ENCODE measurements at places on chromosomes 11 and 22. TPM values are rescaled to one million over a fixed set of nuclear protein-coding genes. Genes with fewer than 3 reads are reported as not detected.

OR52E8 gene
- polyA plus RNA-seq: not detected

ZNF280A gene
- not detected for polyA plus RNA-seq

TSGA10IP gene
- polyA plus RNA-seq: not detected

IGLL5 gene
- polyA plus RNA-seq: 5.0 TPM

SMTNL1 gene
- polyA plus RNA-seq: not detected

NTM gene
- 0.08 TPM for polyA plus RNA-seq

PTPN5 gene
- not detected for polyA plus RNA-seq

CABP4 gene
- polyA plus RNA-seq: 1.2 TPM

CACNA1I gene
- polyA plus RNA-seq: 0.01 TPM

TEX54 gene
- polyA plus RNA-seq: 1.6 TPM

MIOX gene
- polyA plus RNA-seq: not detected

PGR gene
- 0.16 TPM for polyA plus RNA-seq

All from liver (tissue), 10 donors.